Type B pancreatic cell (in vitro differentiated cells): ENCODE measurements at places on chromosomes 13 and 19.

- no peak for DNase-seq
Observed at GRCh38 chr19:42965176-42965575, 28.2 kb upstream of the PSG7 start.

- DNase-seq = no peak
Observed at GRCh38 chr13:51105046-51105445, 6.0 kb downstream of the C13orf42 start.

DNA sequence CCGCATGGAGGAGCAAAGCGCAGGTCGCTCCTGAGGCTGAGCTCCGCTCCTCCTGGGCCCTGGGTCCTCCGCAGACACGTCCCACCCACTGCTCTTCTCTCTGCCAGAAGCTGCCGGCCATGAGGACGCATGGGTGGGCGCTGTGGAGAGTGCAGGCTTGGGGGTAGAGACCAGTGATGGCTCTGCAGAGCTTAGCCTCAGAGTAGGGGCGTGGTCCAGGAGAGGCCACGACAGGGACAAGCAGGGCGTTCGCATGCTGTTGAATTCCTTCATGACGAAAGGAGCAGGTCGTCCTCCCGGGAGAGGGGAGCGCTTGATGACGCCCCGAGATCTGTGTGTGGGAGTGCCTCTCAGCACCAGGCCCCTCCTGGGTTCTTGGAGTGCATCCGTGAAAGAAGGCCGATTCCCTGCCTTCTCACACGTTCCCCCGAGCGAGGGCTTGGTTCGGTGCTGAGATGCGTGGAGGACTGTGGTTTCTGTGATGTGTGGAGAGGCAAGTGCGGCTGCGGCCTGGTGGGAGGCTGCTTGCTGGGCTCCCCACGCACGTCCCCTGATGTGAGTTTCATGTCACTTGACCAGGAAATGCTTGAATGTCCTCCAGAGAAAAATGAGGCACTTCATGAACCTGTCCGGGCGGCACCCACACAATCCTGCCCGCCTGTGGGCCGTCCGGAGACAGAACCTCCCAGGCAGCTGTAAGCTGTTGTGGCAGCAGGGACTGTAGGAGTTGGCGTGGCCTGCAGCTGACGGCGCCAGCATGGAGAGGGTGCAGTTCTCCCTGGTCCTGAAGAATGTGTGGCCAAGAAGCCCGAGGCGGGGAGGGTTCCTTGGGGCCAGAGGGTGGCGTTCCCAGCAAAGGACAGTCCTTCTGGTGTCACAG, 4.5 kb downstream of the SF3A2 start:
- DNase-seq = no peak

- DNase-seq = no peak
Observed at GRCh38 chr13:98875146-98875729, 102.6 kb downstream of the DOCK9 start.

DNA sequence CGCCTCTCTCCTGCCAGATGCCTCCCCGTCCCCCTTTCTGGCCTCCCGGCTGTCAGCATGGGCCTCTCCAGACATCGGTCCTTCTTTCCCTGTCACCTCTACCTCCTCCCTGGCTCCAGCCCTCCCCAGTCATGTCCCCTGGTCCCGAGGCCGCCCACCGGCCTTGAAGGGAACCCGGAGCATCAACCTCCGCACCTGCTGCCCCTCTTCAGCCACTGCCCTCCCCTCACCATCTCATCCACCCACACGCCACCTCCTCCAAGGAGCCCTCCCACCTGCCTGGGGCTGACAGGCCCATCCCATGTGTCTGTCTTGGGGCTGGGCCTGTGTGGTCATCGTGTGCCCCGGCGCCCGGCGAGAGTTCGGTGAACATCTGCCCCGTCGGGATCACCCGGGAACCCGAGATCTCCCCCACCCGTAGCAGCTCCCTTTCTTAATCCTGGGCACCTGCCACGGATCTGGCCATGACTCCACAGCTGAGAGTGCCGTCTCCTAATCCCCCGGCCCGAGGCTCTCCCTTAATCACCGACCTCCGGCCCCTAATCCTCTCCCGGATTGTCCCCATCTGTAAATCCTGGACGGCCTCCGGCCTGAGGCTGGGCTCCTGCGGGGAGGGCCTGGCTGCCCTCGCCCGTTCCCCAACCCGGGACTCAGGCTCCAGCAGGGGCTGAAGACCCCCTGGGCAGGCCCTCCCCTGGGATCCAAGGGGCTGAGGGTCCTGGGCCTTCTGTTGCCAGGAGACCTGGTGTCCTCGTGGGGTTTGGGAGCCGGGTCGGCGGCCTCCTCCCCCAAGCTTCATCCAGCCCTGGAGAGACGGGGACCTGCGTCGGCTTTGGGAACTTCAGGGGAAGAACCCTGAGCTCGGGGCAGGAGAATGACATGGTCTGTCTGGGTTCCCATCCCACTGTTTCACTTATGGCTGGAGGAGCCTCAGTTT, 5.9 kb downstream of the HCN2 start:
- no peak for DNase-seq

DNA sequence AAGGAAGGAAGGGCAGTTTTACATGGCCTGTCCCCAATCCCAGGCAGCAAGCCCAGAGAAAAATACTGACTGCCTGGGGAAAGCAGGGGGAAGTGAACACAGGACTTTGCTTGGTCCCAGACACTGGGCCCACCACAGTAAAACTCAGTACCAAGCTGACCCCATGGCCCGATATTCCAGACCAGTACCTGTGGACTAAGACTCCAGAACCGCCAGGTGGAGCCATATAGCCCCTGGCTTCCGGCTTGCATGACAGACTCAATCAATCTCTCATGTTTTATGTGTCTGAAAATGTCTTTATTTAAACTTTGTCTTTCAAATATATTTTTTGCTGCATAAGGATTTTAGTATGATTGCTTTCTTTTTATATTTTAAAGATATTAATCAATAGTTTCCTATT, 767.9 kb upstream of the SLITRK6 start:
- no peak for DNase-seq

DNA sequence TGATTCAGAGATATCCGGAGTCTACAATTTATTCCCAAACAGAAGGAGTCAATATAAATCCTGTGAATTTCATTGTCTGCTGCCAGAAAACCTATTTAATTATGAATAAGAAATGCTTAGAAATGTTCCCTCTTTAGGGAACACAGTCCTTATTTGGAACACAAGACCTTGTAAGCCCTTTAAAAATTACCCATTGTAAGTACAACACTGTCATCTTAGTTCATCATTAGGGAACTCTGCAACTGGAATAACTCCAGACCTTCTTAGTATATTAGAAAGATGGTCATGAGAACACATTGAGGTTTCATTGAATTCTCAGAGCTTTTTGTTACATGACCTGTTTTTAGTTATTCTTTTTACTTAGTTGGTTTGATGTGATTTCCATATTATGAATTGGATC, 548.5 kb upstream of the KLF12 start:
- DNase-seq = no peak

DNA sequence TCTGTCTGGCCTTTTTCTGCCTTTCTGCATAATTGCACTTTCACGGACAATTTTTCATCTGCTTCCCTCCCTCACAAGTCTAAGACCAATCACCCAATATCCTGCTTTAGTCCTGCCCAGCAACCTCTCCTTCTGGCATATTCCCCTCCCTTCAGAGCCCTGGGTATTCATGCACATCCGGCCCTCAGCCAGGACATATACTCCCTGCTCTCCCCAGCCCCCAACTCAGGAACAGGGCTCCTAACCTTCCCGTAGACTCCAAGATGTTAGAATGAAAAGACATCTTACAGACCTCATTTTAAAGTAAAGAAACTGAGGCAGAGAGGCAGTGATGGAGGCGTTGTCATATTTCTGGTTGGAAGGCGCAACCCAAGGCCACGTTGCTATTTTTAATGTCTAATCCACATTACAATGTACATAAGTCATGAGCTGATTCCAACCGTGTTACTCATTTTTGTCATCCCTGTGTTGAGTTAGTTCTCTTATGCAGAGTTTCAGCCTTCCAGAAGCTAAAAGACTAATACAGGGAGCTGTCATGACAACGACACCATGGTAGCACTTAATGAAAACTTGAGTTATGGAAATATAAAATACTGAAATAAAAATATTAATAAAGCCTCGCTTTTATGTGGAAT, 209.2 kb downstream of the TSHZ3 start:
- DNase-seq = no peak

DNA sequence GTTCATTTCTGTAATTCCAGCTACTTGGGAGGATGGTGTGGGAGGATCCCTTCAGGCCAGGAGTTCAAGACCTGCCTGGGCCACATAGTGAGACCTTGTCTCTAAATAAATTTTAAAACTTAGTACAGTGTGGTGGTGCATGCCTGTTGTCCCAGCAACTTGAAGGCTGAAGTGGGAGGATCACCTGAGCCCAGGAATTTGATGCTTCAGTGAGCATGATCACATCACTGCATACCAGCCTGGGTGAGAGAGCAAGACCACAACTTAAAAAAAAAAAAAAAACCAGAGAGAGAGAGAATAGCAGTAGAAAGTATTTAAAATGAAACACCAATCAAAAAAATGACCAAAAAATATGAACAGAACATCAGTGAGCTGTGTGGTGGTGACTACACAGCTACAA, 7.1 kb upstream of the ZNF823 start:
- no peak for DNase-seq

- no peak for DNase-seq
Observed at GRCh38 chr19:1261798-1262622, 7.1 kb upstream of the CIRBP start.

- no peak for DNase-seq
Observed at GRCh38 chr19:6691342-6691741, 21.4 kb upstream of the TNFSF14 start.

DNA sequence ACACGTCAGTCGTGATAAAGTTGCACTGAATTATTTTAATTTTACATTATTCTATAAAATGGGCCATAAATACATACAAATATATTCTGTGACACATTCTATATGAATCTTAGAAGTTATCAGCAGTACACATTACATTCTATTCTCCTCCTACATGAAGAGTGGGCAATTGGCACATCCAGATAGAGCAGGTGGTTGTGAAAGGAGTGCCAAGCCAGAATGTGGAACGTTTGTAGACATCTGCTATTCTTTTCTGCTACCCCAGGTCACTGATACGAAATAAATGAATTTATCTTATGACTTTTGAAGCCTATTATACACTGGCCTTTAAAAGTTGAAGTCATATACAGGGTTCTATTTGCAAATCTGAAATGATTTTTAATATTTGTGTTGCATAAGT, 373.2 kb downstream of the PCDH17 start:
- no peak for DNase-seq

- no peak for DNase-seq
Observed at GRCh38 chr13:57716295-57716694, 84.8 kb downstream of the PCDH17 start.

- no peak for DNase-seq
Observed at GRCh38 chr13:49220036-49220855, at the start of gene MLNR. MLNR (plus strand) TSS chr13:49220338; CDS start chr13:49220338, 0 bp downstream.

DNA sequence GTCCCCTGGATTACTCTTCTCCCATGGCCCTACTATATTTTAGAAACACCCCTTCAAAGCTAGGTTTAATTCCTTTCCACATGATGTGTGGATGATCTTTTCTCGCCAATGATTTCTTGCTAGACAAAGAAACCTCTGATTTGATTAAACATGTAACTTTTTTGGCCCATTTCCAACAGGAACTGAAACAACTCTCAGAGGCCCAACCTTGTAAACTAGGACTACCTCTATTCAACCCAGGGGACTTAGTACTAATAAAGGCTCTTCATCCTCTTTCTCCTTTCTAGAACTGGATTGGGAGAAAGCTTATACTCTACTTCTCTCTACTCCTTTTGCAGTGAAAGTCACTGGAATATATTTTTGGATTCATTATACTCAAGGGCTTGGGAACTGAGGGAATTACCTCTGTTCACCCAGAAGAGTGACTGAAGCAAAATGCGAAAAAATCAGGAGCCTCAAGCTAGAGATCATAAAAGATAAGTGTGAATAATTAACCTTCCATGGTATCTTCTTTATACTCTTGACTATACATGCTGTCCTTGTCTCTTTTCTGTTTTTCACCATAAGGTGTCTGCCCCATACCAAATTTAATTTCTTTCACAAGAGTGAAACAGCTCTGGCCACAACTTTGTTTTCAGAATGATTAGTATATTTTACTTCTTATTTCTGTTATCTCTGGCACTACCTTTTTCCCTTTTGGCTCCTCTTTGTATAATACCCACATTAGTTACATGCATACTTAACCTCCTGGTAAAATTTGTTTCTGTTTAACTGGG, 977.6 kb downstream of the SLITRK5 start:
- no peak for DNase-seq

GRCh38 chr13:44355621-44356020, 18.0 kb upstream of the SERP2 start:
- no peak for DNase-seq

- no peak for DNase-seq
Observed at GRCh38 chr13:35720290-35720689, 243.8 kb upstream of the MAB21L1 start.

GRCh38 chr13:92682832-92683517, 543.6 kb upstream of the GPC6 start:
- no peak for DNase-seq

- DNase-seq = no peak
Observed at GRCh38 chr13:32737111-32737571, 150.9 kb downstream of the PDS5B start.

- peak; percentile 22 for DNase-seq
Observed at GRCh38 chr19:27765912-27766725, 1446.8 kb downstream of the UQCRFS1 start.

GRCh38 chr13:30151388-30151787, 156.0 kb downstream of the KATNAL1 start:
- no peak for DNase-seq

- no peak for DNase-seq
Observed at GRCh38 chr13:77580748-77581147, 45.2 kb downstream of the SCEL start.

GRCh38 chr13:24195626-24196025, 35.1 kb downstream of the SPATA13 start:
- DNase-seq = no peak

- no peak for DNase-seq
Observed at GRCh38 chr13:43804461-43805070, 17.8 kb upstream of the ENOX1 start.

GRCh38 chr19:48539503-48540096, 12.4 kb upstream of the SULT2B1 start:
- DNase-seq = no peak

GRCh38 chr13:32660227-32660626, 74.0 kb downstream of the PDS5B start:
- DNase-seq = no peak

DNA sequence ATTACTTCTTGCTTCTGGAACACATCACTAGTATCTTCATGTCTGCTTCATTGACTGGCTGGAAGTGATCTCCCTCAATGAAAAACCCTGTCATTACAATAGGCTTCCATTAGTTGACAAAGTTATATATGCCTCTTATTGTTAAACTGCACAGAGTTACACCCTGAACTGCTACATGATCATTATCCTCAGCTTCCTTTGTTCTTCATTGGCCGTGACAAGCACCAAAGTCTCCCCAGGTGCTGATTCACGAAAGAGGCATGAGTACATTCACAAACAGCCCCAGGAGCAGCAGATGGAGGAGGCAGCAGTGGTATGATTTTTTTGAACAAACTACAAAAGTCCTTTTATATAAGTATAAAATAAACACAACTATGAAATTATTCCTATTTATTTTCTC, 51.4 kb downstream of the VWA8 start:
- DNase-seq = no peak
